Breast epithelium (tissue), 4 donors: ENCODE measurements at places on chromosomes 2 and 18. TPM values are rescaled to one million over a fixed set of nuclear protein-coding genes. Genes with fewer than 3 reads are reported as not detected.

GRCh38 chr2:107018366-107018765 is 132.4 kb upstream of the ST6GAL2 start:
- no peak overlapping the region for H3K27ac ChIP-seq
- no peak for DNase-seq
- no peaks in the 10 kb centered on the region for H3K27me3 ChIP-seq
- H3K36me3 ChIP-seq, result no peaks in the 10 kb centered on the region

DNA sequence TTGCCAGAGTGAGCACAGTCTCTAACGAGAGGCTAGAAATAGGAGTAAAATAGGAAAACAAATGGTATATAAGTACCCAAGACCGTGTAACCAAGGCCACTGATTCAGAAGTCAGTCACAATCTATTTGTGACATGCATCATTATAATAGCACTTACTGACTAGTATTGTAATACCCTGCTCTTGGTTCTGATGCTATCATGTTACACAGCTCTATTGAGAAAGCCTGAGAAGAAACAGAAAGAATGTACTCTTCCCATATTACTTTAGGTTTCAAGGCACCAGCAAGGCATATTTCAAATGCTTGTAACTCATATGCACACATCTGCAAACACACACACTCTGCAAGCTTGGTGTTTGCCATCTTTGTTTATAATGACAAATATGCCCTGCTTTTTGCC is 746.4 kb downstream of the SLC4A3 start:
- H3K4me1 ChIP-seq, result no peaks in the 10 kb centered on the region
- no peaks in the 10 kb centered on the region for H3K36me3 ChIP-seq
- H3K27ac ChIP-seq, result no peak overlapping the region
- no peak overlapping the region for H3K4me3 ChIP-seq
- no peaks in the 10 kb centered on the region for H3K27me3 ChIP-seq

The CNRIP1 gene
- 63.5 TPM for total RNA-seq

DNA sequence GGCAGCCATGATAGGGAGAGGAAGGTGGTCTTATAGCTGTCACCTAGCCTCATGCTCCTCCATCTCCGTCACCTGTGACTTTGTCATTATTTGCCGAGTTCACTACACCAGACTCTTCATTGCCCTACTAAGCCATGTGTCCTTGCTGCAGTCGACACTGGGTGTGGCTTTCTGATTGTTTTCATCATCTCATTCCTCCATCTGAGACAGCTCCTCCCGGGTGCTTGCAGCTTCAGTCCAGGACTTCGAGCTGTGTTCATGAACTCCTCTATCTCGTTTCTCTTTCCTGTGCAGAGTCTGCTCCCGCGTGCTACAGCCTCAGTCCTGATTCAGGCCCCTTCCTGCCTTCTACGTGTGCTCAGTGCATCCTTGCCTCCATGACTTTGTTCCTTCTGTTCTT is 295.1 kb upstream of the TNP1 start:
- no peaks in the 10 kb centered on the region for H3K36me3 ChIP-seq
- H3K27me3 ChIP-seq, result no peaks in the 10 kb centered on the region
- no peaks in the 10 kb centered on the region for H3K4me1 ChIP-seq
- no peak for DNase-seq

The STPG4 gene
- 0.32 TPM for total RNA-seq

- DNase-seq, result no peak
- H3K27me3 ChIP-seq, result no peaks in the 10 kb centered on the region
- no peaks in the 10 kb centered on the region for H3K36me3 ChIP-seq
- H3K4me3 ChIP-seq, result no peak overlapping the region
- no peak overlapping the region for H3K27ac ChIP-seq
Observed at GRCh38 chr2:205931388-205931787, 154.6 kb downstream of the INO80D start.

DNA sequence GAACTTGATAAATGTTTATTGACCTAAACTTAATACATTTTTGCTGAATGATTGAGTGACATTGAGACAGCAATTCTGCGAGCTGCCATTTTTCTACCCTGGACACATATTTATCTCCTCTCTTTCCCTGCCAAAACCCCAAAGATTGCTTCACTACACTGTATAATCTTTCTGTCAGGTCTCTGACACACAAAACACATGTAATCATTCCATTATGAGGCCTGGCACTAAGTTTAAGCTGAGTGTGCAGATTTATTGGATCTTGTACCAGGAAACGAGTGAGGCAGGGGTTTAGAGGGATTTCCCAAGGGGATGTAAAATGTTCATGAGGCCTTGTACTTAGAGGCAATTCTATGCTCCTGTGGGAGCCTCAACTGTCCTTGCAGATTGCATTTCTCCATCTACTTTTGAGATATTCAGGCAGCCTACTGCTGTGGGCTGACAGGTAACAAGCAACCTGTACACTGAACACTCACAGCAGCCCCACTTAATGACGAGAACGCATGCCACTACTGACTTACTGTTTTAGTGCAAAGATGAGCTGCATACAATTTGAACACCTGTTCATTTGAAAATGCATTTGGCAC is 13.7 kb upstream of the OSR1 start:
- DNase-seq, result no peak
- no peak overlapping the region for H3K27ac ChIP-seq
- H3K27me3 ChIP-seq, result no peaks in the 10 kb centered on the region
- no peaks in the 10 kb centered on the region for H3K36me3 ChIP-seq
- no peak overlapping the region for H3K4me3 ChIP-seq

DNA sequence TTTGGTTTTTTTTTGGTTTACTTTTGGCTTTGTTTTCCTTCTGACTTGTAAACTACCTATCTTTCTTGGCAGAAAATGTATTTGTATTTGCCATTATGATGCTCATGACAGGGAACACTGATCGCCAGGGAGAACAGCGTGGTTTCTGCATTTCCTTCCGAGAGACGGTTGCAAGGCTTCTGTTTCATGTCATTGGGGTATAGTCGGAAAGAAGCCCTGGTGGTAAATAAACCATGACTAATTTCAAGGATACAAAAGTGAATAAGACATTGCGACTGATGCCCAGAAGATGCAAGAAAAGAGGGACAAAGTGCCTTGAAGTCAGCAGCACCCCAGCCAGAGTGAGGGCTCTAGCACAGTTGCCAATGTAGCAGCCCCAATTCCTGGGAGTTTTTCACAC is 4.2 kb upstream of the CAPN14 start:
- no peak overlapping the region for H3K4me3 ChIP-seq
- H3K27ac ChIP-seq, result no peak overlapping the region
- no peaks in the 10 kb centered on the region for H3K27me3 ChIP-seq
- no peak for DNase-seq
- no peaks in the 10 kb centered on the region for H3K36me3 ChIP-seq
- H3K4me1 ChIP-seq, result no peaks in the 10 kb centered on the region

The POU3F3 gene
- 0.98 TPM for total RNA-seq

The RNF152 gene
- 64.5 TPM for total RNA-seq

DNA sequence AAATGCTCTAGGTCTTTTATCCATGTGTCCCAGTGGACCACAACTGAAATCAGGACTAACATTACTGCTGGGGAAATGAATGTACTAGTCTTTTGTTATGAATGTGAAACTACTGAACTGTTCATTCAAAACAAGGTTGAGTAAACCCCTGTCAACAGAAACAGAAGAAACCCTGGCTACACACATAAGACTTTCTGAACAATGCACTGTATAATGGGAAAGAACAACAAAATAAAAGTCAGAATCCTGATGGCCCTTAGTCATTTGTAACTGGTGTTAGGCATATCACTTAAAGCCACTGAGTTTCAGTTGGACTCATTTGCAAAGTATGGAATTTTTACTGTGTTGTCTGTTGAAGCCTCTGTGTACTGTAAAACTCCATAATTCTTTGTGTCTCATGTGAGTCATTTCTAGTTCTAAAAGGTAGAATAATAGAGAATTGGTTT is 77.0 kb upstream of the UBXN4 start:
- H3K36me3 ChIP-seq, result no peaks in the 10 kb centered on the region
- no peaks in the 10 kb centered on the region for H3K27me3 ChIP-seq
- H3K4me3 ChIP-seq, result no peak overlapping the region
- H3K27ac ChIP-seq, result no peak overlapping the region
- no peaks in the 10 kb centered on the region for H3K4me1 ChIP-seq
